Inflammatory macrophage treated with lipopolysaccharide for 4 hours (primary cell): ENCODE measurements at places on chromosomes 11 and 22.
A peak's percentile ranks its signal among the peaks of the same experiment; 100 is the strongest.

- DNase-seq, result no peak
Observed at GRCh38 chr11:126612671-126613070, 257.2 kb downstream of the ST3GAL4 start.

DNA sequence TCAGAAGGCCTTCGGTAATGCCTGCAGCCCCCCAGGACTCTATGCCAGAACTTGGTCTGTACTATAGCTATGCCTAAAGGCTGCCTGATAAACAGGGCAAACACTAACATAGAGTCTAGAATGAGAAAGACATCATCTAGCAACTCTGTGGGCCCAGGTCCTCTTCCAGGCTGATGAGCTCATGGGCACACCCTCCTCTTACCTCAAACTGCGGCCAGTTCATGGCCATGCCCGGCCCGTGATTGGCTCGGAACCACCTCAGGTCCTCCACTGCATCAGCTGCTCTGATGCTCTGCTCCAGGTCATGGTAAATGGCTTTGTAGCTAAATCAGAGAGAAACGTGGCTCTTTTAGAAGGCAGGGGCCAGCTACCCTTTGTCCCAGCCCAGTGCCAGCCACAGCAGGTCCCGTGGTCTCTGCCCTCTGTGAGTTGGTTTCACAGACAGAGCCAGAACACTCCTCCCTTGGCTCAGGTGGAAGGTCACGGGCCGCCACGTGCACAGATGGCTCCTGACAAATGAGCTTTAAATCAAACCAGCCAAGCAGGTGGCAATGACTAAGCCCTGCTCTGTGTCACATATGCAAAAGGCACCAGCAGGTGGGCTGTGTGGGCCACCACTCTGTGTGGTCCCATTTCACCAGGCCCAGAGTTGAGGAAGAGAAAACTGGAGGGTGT is 25.0 kb upstream of the ARFGAP3 start:
- DNase-seq, result no peak

DNA sequence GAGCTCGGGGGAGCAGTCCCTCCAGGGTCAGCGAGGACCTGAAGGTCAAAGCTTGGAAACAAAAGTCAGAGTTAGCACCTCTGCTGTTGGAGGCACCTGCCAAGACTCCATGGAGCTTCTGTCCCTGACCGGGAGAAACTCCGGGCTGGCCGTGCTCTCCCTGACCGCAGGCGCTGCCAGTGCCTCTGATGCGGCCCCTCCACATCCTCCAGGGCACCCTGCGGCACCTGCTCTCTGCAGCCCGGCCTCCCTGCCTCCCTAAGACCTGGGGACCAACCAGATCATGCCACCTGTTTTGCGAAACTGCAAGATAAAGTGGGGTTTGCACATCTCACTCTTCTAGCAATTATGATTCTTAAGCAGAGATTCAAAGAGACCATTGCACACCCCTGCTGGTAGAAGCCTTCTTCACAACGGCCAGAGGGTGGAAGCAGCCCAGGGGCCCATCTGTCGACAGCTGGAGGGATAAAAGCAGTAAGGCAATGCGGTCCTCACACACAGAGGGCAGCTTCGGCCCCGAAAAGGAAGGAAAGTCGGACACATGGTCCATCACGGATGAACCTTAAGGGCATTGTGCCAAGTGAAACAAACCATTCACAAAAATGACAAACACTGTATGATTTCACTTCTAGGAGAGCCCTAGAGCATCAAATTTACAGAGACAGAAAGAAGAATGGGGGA is 477.1 kb downstream of the BRD1 start:
- DNase-seq, result no peak

DNA sequence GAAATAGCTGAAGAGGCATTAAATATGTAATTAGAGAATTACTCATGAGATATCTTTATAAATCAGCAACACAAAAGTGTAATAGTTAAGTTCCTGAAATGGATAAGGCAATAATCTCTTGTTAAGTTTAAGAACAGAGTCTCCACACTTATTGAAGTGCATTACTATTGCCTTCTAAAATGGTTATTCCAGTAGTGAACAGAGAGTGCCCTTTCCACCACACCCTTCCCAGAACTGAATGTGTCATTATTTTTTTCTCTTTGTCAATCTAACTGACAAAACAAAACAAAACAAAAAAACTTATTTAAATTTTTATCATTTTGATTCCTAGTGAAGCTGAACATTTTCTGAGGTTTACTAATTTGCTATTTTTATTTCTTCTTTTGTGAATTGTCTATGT is 9.2 kb upstream of the PRRG4 start:
- peak; percentile 18 for DNase-seq

GRCh38 chr22:28608546-28608945 is 71.1 kb downstream of the TTC28 start:
- DNase-seq, result no peak

- no peak for DNase-seq
Observed at GRCh38 chr22:36733271-36733670, 29.7 kb upstream of the CACNG2 start.

GRCh38 chr11:132631989-132632388 is 900.3 kb downstream of the OPCML start:
- DNase-seq, result no peak
